Activated T-helper 1 cell treated with anti-CD3 and anti-CD28 coated beads, Interleukin-2, amount 50 U/mL, for 16 hours (primary cell): ENCODE measurements at places on chromosomes 5 and 9.

DNA sequence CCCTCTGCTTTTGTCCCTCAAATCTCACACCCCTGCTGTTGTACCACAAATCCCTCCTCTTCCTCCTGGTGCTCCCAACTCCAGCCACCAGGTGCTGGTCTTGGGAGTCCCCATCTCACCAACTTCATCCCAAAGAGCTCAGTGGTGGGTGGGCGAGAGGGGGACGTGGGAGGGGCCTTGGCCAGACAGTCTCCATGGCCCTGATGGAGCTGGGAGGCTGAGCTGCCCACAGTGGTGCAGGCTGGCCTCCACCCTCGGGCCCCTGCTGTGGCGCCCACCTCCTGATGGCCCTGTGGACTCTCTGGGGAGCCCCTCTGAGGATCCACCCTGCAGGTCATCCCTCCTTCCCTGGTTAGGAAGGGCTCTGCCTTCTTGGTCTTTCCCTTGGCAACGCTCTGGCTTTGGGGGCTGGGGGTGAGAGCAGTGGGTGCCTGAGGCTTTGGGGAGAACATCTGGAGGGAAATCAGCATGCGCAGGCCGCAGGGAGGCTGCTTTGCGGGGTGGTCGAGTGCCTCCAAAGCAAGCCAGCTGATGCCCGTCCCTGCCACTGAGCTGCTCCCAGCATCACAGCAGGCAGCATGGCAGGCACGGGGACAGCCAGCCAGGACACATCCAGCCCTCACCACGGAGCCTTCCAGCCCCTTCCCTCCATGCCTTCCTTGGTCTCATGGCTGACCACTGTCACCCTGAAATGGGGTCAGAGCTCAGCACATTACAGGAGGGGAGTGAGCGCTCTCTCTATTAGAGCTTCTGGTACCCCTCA is 7.6 kb upstream of the FAM163B start:
- no peak for DNase-seq

DNA sequence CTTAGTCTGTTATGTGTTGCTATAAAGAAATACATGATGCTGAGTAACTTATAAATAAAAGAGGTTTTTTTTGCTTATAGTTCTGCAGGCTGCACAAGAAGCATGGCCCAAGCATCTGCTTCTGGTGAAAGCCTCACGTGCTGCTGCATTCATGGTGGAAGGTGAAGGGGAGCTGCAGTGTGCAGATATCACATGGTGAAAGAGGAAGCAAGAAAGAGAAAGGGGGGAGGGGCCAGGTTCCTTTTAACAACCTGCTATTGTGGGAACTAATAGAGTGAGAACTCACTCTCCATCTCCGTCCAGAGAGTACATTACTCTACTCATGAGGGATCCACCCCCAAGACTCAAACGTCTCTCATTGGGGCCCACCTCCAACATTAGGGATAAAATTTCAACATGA is 12.5 kb upstream of the PARP8 start:
- DNase-seq: no peak

- DNase-seq: no peak
Observed at GRCh38 chr9:6460189-6460768, 47.3 kb downstream of the UHRF2 start.

GRCh38 chr5:96374653-96375052 is 58.4 kb downstream of the PCSK1 start:
- DNase-seq: no peak

DNA sequence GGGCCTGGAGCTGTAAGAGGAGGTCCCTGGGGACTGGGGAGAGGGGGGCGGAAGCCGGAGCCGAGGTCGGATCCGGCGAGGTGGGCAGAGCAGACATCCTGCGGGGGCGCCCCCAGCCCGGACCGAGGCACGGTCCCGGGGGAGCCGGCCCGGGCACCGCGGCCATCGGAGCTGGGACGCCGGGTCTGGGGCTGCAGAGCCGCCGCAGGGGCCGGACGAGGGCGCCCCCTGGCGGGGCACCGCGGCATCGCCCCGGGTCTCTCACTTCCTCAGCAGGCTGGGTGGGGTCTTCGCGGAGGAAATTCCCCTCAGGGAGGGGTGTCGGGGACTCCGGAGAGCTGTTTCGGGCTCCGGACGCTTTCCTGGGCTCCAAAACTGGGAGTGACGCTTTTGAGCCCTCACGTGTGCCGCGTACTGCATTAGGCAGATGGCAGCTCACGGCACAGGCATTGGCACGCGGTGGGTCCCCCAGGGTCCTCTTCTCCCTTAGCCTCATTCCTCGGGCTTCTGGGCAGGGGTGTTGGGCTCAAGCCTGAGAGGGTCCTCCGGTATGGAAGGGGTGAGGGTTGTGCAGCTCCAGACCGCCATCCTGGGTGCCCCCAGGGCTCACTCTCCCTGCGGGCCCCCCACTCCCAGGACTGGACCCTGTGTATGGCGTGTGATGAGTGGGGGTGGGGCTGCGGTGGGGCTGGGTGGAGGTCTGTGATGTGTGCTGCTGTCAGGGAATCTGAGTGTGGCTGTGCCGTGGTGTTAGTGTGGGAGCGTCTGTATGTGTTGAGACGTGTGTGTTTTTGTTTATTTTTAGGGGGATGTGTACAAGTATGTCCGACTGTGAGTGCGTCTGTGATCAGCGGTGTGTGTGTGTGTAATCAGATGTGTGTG is 29.6 kb downstream of the LHX2 start:
- DNase-seq: peak; percentile 19

DNA sequence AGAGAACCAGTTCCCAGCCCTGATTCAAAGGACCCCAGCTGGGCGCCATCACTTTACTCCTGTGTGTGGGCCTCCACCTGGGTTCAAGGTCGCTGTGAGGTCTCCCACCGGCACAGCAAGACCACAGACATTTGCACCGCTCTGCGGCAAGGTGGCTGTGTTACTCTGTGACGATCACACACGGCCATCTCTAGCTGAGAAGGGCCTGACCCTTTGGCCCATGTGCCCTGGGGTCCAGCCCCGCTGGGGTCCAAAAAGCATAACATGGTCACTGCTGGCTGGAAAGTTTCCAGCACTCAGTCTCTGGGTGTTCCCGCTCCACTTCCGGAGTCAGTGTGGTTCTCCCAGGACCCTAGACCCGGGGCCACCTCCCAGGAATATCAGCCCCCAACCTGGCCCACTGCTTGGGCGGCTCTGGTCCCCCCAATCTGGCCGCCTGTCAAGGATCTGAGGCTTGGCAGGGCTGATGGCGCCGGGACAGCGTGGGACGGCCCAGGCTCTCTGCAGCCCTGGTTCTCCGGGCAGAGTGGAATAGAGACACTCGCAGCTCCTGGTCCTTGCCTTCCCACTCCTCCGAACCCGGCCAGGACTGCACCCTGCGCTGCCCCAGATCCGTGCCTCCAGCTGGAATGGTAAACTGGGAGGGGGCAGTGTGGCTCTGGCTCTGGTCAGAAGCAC is 3.9 kb upstream of the LMX1B start:
- DNase-seq: no peak

DNA sequence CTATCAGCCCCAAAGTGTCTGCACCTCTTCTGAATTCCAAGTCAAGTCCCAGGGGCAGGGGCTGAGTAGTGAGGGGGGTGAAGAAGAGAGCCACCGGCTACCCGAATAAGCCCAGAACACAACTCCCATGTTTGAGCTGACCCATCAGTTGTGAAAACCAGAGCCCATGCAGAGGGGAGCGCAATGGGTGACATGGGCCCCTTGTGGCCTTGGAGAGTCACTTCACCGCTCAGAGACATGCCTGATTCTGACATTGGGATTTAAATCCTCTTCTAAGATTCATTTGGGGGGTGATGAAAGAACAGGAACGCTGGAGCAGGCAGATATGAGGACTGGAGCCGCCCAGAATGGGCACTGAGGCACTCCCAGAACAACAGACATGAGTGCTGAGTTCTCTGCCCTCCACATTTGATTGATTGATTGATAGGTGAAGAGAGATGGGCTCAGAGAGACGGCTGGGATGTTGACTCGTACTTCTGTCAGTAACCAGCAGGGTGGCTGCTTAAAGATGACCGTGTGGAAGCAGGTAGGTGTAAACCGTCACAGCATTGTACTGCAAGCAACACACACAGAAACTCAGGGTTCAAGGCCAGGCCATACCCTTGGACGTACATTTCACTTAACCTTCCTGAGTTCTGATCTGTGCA is 74.3 kb downstream of the GPR21 start:
- DNase-seq: no peak

DNA sequence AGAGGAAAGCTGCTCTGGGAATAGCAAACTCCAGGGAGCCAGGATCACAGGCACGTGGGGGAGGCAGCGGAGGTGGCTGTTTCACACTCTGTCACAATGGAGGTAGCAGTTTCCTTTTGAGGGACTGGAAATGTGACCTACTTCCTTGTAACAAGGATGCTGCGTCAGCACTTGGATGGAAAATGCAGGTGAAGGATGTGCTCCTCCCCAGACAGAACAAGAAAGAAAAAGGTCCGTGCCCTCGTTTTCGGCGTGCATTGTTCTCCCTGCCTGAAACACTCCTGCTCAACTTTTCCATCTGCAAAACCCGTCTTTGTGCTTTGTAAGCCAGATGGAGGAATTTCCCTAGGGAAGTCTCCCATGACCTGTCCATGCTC is 55.1 kb upstream of the SH3PXD2B start:
- no peak for DNase-seq

DNA sequence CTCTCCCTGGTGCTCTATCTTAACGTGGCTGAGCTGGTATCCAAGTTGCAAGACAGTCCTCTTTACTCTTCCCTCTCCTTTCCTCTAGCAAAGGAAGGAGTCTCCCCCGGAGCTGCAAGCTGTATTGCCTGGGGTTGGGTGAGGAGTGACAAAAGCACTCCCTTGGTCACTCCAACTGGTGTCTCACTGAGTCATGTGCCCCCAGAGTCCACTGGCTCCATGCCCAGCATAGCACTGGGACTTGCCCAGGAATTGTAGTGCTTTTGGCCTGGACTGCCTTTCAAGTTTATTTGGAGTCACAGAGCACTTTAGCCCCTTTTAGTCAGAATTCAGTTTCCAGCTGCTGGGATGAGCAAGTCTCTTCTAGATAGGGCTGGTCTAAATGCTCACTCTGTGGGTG is 82.6 kb upstream of the FST start:
- DNase-seq: no peak

GRCh38 chr5:10730043-10730351 is 31.0 kb downstream of the DAP start:
- no peak for DNase-seq

DNA sequence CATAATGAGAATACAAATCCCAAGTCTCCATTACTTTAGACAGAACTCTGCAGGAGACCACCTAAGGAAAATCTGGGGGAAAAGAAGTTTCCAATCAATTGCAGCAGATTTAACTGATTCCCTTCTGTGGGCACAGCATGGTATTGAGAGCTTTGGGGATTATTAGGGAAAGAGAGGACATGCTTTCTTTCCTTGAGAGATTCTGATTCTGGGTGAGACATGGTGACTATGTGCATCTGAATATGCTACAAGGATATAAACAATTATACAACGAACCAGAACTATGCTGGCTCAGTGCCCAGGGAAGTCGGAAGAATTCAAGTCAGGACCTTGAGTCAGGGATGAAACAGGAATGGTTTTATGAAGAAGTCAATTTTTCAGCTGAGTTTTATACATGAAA is 183.7 kb downstream of the PDE4D start:
- DNase-seq: no peak

DNA sequence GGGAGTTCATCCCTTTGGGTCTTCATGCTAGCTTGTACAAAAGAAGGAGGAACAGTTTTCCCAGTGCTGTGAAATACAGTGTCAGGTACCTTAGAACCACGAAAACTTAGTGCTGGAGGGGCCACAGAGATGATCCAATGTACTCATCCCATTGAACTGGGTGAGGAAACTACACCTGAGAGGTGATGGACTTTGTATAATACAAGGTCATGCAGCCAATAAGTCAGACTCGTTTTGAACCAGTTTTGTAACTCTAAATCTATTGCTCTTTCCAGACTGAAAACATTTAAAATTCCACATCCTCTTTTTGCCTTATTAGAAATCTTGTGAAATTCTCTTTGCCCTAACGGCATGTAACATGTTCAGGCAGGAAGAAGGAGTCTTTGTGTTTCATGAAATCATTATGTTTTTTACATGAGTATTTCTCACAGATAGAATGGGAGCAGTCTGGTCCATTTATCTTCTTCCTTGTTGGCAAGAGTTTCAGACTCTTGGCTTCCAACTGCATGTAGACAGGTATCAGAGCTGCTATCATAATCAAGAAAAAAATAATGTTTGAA is 146.8 kb upstream of the FBXL7 start:
- DNase-seq: no peak

GRCh38 chr9:82327641-82328040 is 339.1 kb downstream of the SPATA31D1 start:
- no peak for DNase-seq

DNA sequence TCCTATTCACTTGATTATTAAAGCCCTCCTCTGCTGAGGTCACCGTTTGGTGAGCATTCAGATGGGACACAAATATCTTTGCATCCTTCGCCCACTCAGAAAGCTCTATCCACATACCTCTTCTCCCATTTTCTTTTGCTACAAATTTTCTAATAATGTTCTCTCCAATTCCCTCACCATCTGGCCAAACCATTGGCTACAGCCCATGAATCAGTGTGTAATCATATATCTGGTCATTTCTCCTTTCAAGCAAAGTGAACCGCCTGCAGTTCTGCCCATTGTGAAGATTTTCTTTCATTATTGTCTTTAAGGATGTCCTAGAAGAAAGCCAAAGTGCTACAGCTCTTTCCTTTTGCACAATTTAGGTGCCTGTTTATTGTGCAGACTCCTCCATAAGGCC is 54.2 kb upstream of the DAPK1 start:
- no peak for DNase-seq

- no peak for DNase-seq
Observed at GRCh38 chr5:5941486-5941885, 436.9 kb downstream of the MED10 start.

GRCh38 chr5:131525805-131526204 is 109.2 kb downstream of the RAPGEF6 start:
- no peak for DNase-seq

DNA sequence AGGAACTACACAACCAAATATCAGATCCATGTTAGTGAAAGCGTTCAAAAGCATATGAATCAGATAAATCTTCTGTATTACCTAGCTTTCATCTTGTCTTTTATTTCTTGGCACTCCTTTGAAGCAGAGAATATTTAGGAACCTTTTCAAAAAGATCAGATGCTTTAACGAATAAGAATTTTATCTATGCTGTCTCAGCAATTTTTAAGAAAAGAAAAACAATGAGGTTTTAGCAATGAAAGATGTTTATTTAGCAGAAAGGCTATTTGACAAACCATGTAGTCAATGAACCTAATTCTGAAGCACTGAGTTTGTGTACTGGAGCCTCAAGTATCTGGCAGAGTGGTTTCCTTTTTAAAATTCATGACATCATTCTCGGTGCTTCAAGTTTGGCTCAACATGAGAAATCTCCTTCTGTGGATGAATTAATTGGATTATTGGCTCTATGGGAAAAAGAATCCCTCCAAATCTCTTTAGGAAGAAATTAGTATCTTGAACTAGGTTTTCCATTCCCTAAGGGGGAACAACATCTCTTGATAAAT is 534.7 kb downstream of the CAAP1 start:
- DNase-seq: no peak

DNA sequence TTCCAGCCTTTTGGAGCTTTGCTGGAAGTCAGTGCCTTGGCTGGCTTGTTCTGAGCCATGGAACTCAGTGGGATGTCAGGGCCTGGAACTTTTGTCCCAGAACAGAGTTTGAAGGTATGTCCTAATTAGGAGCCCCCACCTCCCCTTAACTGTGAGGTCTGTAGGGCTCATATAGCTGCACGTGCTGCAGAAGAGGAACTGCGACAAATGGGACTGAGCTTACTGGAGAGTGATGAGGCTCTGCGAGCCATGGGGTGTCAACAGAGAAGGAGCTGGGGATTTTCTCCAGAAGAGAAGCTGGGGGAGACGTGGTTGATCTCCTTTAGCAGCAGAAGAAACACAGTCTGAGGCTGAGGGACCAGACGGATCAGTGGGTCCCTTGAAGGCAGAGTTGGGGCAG is 10.9 kb downstream of the TMEM8B start:
- DNase-seq: no peak

- no peak for DNase-seq
Observed at GRCh38 chr5:61657010-61657409, 325.0 kb downstream of the ZSWIM6 start.
